Activated naive CD4-positive, alpha-beta T cell treated with anti-CD3 and anti-CD28 coated beads, Interleukin-2, amount 50 U/mL, for 72 hours (primary cell): ENCODE measurements at places on chromosomes 3 and 15. TPM values are rescaled to one million over a fixed set of nuclear protein-coding genes. Genes with fewer than 3 reads are reported as not detected.

AMIGO3 gene
- not detected for total RNA-seq

CSTA gene
- not detected for total RNA-seq

LIPH gene
- total RNA-seq: not detected

LRRK1 gene
- total RNA-seq: 0.09 TPM

PIF1 gene
- 56.0 TPM for total RNA-seq

TMC3 gene
- not detected for total RNA-seq

CFAP100 gene
- total RNA-seq: not detected

GRCh38 chr15:43998607-43999006 lies 171.8 kb downstream of the WDR76 start:
- no peak for DNase-seq

- DNase-seq: no peak
Observed at GRCh38 chr3:11154036-11154952, at the start of gene HRH1. Gene HRH1 (plus strand): TSS chr3:11154493. CDS start chr3:11259038, 104,545 bp downstream.

DNA sequence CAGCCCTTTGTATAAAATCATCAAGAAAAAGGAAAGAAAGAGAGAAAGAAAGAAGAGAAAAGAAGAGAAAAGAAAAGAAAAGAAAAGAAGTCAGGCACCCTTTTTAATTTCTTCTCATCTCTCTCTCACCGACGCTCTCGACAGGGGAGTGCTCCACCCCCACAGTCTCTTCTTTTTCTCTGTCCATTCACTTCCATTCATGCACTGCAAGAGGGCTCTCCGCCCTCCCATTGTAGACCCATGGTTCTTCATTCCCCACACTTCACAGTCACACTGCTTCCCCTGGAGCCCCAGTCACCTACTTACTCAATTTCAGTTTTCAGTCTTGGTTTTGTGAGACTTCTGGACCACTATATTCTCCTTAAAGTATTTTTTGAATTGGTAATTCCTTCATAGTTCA lies 254.7 kb downstream of the SOX2 start:
- no peak for DNase-seq

DNA sequence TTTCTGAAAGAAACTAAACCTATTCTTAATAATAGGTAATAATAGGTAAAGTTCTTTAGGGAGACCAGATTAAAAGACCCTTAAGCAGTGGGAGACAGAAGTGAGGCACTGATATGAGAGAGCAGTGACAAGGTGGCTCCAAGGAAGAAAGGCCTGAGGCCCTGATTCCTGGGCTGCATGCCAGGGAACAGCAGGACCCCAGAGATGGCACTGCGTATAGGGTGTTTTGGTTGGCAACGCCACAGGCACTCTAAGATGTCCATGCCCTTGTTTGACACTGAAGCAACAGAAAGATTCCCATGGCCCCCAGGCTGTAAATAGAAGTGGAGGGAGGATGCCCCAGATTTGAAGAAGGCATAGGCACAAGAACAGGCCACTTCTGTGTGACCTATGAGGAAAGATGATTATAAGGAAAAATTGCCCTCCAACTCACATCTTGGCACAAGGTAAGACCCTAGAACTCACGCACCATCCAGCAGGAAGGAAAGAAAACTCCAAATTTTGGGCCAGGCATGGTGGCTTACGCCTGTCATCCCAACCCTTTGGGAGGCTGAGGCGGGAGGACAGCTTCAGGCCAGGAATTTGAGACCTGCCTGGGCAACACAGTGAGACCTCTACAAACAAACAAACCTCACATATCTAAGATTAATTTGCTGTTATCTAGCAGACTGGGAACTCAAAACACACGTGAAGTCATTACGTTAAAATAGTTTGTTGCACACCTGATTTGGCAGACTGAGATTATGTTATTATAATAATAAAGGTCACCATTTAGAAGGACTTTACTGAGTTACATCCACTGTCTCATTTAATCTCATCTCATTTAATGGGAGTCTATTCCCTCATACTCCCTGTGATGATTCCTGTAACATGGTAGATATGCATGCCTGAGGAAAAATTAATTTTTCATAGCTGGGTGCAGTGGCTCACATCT lies 10.5 kb upstream of the BLM start:
- no peak for DNase-seq

- DNase-seq: no peak
Observed at GRCh38 chr3:101038880-101039279, 45.7 kb upstream of the ABI3BP start.

GRCh38 chr3:10189557-10190354 lies 25.0 kb downstream of the IRAK2 start:
- DNase-seq: peak; percentile 60

- no peak for DNase-seq
Observed at GRCh38 chr3:58998476-58999117, 51.2 kb downstream of the CFAP20DC start.

- no peak for DNase-seq
Observed at GRCh38 chr3:157263027-157263426, 103.1 kb upstream of the CCNL1 start.

DNA sequence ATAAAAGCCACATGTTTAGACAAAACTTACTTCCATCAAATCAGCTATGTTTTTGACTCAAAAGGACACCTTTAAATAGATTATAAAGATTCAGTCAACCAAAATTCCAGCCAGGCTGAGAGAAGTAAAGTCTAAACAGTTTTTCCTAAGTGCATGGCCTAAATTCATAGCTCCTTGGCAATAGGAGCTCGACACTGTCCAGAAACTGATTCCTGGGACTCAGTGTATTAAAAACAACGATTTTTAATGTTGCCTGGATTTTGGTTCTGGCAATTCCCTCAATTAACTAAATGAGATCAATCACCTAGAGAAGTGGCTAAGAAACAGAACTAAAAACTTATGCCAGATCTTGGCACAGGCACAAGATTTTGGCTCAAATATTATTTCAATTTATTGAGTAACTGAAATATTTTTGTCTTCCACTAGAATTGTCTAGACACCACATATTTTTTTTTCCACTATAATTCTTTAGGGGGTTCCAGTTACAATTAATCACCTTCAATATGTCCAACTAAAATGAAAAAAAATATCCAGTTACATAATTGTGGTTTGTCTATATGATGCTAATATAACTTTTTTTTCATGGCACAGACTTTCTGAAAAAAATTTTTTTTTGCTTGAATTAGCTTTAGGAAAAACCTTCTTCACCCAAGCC lies 135.9 kb downstream of the TFDP2 start:
- DNase-seq: no peak

DNA sequence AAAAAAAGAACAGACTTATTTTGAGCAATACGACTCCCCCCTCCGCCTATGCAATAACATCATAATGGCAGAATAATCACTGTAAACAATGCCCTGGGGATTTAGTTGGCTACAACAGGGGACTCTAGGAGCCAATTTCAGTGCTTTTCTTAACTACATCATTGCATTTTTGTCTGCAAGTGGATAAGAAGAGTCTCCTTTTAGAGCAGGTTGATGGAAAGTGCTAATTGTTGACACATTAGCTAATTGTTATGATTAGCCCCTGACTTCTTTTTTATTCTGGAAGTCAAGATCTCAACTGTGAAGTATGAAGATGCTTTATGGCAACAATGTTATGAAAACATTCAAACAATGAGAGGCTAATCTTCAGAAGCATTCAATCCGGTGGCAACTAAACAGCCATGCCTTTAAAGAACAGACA lies 121.2 kb downstream of the MECOM start:
- DNase-seq: no peak

- DNase-seq: no peak
Observed at GRCh38 chr3:6716420-6716819, 144.5 kb upstream of the GRM7 start.

- DNase-seq: peak; percentile 35
Observed at GRCh38 chr3:141413801-141414689, 45.7 kb downstream of the ZBTB38 start.

DNA sequence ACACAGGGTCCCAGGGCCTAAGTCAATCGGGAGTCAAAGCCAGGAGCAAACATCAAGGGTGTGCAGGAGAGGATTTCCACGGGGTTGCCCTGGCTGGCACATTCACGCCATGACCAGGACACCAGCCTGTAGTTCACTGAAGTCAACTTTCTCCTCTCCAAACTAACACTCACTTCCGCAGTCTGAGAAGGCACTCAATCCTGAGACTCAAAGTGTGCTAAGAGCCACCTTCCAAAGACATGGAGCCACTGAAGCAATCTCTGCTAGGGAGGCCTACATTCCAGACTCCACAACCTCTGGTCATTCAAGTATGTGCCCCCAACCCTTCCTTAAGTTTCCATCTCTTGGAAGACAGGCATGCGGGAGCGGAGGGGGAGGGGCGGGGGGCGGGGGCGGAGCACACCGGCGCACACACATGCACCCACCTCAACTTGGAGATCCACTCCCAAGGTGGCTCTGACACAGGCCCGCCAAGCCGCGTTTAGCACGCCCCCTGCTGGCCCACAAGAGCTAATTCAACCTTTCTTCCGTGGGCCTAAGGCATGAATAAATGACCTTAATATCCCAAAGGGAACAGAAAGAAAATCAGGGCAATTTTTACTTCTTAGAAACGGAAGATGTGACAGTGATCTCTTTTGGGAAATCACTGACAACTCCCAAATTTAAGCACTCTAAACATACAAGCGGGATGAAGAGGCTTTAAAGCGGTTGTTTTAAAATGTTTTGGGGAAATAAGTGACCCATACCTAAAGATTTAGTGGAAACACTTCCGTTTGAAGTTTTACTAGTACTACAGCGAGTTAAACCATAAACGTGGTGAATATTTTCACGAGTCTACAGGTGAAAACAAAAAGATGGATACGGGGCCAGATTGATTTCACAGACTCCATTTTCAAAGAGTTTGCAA lies 162.5 kb upstream of the CHRNA7 start:
- no peak for DNase-seq

DNA sequence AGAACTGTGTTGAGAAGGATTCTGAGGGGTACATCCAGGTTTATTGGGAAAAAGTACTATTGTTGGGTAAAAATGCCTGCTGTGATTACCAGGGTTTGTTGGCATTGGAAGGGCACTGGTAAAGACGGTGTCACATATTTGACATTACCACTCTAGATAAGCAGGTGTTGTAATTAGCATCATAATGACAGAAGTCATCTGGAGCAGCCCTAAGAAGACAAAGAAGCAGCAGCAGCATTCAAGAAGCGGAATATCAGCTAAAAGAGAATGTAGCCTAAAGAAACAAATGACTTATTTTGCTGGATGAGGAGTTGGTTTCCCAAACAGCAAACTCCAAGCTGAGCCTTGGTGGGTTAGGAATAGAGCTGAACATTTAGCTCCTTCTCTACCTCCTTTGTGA lies 30.5 kb upstream of the ZFAND6 start:
- no peak for DNase-seq

- no peak for DNase-seq
Observed at GRCh38 chr3:40152482-40153133, 156.9 kb upstream of the EIF1B start.

- no peak for DNase-seq
Observed at GRCh38 chr3:71862371-71863140, 77.6 kb upstream of the PROK2 start.

- DNase-seq: no peak
Observed at GRCh38 chr3:147377412-147378367, 28.7 kb downstream of the ZIC4 start.

DNA sequence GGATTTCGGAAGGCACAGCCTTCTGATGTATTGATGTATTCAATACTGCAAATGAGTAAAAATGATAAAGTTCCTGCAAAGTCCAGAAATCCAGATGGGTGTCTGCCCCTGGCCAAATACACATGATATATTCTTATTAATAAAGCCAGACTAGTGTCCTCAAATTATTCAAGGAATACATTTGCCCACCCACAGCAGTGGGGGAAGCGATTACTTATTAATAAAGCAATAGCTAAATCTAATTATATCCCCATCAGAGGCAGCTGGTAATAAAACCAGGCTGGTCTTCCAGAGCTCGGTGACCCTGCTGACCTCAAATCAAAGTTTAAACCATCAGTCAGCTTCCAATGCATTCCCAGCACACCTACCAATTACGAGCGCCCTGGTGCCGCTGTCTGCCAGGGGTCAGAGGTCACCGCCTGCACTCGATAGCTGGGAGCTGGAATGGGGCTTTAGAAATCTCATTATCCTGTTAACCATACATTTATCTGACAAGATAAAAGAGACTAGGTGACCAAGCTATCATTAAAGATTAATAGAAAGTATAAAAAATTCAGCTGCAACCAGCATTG lies 330.3 kb downstream of the UACA start:
- DNase-seq: no peak

DNA sequence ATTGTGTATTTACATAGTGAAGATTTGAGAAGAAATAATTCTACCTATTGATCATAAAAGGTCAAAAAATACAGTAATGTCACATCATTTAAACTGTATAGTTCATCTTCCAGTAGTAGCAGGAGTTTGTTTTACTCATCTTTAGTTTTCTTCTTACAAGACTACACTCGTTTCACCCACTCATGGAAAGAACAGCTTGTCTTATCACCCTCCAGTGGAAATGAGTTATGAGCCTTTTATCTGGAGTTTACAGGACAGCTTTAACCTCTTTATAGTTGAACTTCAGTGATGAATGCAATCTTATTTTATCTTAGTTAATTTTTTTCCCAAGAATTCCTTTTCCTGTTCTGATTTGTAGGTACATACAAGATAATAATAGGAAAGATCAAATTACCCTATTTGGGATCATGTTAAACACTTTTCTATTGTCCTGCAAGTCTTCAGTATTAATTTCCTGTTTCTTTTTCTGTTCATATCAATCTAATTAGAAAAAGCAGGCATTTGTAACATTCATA lies 36.8 kb downstream of the RBMS3 start:
- DNase-seq: no peak
